ENCODE measurements at places on chromosomes 7 and 10.

GRCh38 chr10:75181073-75181472 lies 29.5 kb upstream of the VDAC2 start:
- DNase-seq = no peak

DNA sequence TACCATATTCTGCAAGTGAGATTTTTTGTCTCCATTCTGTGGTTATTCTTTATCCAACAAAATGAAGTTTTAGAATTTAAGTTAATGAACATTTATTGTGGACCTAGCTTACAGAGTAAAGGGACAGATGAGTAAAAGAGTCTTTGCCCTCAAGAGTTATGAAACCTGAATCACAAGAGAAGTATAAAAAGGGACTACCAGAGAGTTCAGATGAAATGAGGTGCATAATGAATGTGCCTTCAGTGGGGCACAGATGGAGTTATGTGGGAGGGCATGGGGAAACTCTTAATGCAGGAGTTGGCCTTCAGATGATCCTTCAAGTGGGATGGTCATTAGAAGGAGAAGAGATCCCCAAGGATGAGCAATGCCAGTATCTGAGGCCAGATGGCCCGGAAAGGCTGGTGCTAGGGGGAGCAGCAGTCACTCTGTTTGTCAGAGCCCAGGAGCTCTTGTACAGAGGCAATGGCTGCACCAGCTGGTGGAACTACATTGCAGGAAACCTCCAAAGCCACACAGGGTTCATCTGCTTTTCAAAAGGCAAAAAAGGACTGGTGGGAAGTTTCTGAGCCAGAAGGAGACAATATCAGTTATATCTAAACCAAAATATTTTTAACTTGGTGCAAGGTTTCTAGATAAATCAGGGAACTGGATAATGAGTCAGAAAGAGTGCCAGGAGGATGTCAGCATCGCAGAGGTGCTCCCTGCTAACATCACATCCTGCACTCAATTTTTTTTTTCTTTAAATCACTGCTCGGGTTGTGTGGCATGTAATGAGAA lies 162.0 kb downstream of the KLF6 start:
- DNase-seq = no peak

- no peak for DNase-seq
These were observed 7.5 kb downstream of the FBH1 start for GRCh38 chr10:5897504-5897903.

DNA sequence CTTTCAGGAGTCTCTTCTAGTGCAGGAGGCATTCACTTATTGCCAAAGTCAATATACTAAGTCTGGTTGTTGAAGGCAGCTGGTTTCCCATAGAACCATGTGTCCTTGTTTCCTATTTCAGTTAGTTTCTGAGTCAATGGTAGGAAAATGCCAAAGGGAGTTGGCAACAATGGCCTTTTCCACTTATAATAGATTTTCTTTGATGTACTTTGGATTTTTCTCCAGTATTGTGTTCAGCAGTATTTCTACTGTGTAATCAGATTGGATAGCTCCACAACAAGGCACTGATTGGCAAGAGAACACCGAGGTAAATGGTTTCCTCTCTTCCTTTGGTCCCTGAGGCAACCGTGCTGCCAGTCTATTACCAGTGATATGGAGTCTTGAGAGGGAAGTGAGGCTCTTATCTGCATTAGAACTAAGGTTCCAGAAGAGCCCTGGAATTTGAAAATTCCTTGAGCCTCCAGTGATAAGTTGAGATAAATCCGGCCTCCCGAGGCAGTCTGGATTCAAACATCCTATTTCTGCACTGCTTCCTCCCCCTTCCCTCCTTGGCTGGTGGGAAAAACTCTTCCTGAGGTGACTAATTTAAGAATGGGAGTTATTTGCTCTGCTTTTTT lies 7.9 kb upstream of the SEPTIN7 start:
- DNase-seq = no peak

DNA sequence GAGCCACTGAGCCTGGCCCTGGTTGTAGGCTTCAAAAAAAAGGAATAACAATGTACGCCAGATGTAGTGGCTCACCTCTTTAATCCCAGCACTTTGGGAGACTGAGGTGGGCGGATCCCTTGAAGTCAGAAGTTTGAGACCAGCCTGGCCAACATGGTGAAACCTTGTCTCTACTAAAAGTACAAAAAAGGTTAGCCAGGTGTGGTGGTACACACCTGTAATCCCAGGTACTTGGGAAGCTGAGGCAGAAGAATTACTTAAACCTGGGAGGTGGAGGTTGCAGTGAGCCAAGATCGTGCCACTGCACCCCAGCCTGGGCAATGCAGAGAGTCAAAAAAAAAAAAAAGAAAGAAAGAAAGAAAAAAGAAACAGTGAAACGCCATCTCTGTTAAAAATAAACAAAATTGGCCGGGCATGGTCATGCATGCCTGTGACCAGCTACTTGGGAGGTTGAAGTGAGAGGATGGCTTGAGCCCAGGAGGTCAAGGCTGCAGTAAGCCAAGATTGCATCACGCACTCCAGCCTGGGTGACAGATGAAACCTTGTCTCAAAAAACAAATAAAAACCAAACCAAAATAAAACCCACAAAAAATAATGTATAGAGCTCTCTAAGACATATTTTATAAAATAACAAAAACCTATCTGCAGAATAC lies 4.7 kb upstream of the KLHDC10 start:
- DNase-seq = no peak

GRCh38 chr10:28997734-28998133 lies 291.1 kb upstream of the LYZL1 start:
- no peak for DNase-seq

DNA sequence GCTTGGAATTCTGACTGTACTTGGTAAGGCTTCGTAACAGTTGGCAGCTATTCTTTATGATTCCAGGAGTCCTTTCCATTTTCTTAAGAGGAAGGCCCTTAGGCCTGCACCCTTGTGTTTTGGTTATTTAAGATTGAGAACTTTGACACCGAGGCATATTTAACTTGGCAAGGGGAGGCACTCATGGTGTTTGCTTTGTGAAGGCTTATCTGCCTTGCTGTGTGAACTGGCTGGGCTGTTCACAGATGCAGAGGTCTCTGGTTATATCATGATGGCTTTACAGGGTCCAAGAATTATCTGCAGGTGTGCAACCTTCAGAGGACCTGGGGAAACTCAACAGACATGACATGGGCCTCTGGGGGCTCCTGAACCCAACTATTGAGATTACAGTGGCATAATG lies 833 bp upstream of the PNLIPRP1 start:
- no peak for DNase-seq

DNA sequence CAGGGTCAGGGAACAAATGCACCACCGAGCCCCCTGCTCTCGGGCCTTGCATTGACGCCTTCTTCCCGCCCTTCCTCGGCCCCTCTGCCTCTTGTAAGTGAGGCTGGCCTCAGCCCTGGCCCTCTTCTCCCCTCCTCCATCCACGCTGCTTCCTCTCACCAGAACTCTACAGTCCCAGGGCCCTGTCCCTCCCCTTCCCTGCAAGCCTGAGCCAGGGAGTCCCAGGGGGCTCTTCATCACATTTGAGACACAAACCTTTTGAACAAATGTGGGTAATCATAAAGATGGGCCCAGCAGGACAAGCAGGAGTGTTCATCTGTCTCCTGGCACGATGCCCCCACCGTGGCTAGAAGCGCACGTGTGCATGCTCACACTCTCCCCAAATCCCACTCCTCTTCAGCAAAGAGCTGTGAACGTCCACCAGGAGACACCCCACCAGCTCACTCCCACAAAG lies 57.7 kb downstream of the SLIT1 start:
- DNase-seq = no peak

- DNase-seq = no peak
These were observed 59.2 kb downstream of the RNLS start for GRCh38 chr10:88523739-88524400.

DNA sequence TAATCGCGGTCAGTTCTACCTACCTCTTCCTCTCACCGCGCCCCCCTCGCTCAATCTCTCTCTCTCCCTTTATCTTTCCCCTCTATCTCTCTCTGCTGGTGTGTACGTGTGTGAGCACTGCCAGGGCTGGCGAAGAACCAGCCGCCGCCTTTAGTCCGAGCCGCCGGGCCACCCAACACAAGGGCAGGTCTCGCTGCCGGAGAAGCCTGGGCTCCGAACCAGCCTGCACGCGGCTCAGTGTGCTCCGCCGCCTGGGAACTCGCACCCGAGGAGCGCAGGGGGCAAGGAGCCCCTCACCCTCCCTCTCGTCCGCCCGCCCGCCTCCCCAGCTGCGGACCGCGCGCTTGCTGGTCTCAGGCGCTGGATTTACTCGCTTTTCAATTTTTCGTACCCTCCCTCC lies 1.7 kb downstream of the NXPH1 start:
- DNase-seq = no peak

- DNase-seq = no peak
These were observed 235.5 kb upstream of the PLXDC2 start for GRCh38 chr10:19580691-19581090.

- peak; percentile 81 for DNase-seq
These were observed 402.9 kb downstream of the MAGI2 start for GRCh38 chr7:79050603-79051002.

DNA sequence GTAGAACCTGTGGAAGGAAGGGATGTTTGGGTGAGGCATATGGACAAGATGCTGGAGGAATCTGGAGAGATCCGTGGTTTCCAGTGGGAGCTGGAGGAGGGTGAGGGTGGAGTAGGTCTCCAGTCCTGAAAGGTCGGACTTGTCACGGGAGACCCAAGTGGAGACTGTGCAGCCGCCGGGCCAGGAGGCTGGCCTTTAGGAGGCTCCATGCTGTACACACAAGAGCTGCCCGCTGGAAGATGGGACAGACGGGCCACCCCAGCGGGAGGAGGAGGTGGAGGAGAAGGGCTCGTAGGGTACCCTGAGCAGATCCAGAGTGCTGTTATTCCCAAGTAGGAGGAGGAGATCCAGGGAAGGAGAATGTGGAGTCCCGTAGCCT lies 106.7 kb downstream of the NKX6-2 start:
- no peak for DNase-seq

- no peak for DNase-seq
These were observed 10.9 kb downstream of the ANLN start for GRCh38 chr7:36400606-36401005.

GRCh38 chr10:109215291-109216075 lies 707.8 kb downstream of the XPNPEP1 start:
- no peak for DNase-seq

DNA sequence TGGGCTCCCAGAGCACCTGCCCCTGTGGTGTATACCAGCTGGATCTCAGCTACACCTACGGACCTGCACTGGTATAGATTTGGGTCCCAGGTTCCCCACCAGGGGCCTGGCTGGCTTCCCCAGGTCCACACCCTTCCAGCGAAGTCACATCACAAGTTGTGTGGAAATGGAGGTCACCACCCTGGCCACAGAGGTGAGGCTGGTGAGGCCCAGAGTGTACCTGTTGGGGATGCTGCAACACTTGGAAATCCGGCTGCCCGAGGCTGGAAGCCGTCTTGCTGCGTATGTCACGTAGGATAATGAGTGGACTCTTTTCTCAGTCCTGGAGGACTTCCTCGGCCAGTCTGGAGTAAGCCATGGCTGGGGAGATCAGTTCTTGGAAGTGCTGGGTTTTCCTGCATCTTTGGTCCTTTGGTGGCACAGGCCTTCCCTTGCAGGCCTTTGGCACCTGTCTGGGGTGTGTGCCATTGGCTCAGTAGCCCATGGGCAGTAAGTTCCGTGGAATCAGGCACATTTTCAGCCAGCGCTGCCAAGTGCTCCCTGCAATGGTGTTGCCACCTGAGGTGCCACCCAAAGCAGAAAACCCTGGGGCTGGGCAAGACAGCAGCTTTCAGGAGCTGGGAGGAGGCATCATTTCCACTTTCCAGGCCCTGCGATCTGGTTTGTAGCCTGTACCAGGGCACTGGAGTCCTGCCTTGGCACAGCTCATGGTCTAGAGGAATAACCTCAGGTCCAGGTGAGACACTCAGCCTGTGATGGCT lies 97.9 kb downstream of the LHPP start:
- no peak for DNase-seq

DNA sequence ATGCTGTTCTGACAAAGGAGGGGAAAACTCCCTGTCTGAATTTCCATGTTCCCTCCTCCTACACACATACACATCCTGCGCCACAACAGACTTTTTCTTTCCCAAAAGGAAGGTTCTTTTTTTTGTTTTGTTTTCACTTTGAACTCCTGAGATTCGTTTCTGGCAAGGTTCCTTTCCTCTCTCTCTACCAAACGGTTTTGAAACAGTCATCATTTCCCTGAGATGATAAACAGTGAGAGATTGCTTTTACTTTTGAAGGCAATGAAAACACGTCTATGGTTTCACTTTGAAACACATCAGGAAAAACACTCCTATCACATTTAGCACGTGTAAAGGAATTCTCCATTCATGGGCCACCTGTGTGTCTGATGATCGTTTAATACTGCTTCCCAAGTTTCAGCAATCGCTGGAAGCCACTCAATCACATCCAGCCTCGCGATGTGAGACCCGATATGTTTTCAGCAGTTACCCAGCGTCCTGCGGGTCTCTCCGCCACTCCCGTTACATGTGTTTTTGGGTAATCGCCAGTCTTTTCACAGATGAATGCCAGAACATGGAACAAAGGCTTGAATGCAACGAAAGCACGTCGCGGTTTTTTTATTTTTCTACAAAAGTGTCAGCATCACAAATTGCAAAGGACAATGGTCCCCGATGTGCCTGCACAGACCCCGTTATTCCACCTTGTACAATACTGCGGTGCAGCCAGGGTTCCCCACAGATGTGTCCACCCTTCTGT lies 62.8 kb upstream of the CUX1 start:
- DNase-seq = peak; percentile 53

DNA sequence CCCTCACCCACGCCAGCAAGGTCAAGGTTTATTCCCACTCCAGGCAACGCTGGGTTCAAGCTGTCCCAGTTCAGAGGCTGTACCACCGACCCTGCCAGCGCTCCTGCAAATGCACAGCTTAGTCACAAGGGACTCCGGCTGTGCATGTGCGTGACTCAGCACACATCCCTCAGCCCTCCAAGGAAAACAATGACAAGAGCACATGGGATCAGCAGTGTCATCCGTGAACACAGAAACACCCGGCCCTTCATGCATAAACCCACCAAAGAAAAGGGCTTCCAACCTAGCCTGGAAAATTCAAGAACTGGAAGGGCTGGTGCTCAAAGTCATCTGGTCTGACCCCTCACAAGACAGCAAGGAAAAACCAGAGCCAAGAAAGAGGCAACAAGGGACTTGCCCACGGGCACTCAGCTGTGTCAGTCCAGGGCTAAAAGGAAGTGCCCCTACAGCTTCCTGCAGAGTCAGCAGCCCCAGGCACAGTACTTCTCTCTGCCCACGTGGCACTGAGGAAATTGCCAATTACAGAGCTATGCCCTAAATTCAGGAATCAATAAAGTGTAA lies 106.1 kb downstream of the KCNMA1 start:
- peak; percentile 32 for DNase-seq

All from COLO829 (cell line).